Immature natural killer cell (primary cell): ENCODE measurements at places on chromosomes 5 and 9.

DNA sequence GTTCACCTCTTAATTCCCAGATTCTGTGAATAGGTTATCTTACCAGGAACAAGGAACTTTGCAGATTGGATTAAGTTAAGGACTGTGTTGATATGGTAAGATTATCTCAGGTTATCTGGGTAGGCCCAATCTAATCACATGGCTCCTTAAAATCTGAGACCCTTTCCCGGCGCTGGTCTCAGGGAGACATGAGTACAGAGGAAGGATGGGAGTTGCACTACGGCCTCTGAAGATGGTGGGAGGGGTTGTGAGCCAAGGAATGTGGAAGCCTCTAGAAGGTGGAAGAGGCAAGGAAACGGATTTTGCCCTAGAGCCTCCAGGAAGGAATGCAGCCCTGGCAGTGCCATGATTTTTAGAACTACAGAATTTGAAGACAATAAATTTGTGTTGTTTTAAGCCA is 95.1 kb downstream of the AK8 start:
- DNase-seq = no peak

GRCh38 chr5:127296321-127296720 is 5.7 kb downstream of the MEGF10 start:
- no peak for DNase-seq

DNA sequence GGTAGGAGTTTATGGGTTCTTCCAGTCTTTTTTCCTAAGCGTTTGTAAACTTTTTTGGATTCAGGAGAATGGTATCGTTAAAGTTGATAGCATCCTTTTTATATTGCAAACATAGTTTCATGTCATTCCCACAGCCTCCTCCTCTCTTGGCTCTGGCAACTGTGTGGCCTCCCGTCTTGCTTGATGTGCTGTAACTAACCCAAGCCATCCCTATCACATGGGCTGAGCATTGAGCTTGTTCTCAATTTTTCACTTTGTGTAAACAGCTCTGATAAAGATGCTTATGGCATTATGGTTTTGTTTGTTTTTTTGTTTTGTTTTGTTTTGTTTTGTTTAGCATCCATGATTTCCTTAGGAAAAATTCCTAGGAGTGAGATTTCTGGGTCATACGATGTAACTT is 4.6 kb downstream of the STKLD1 start:
- no peak for DNase-seq

- DNase-seq = no peak
These were observed 207.0 kb downstream of the DEPDC1B start for GRCh38 chr5:60492958-60493357.

GRCh38 chr9:95746408-95747180 is 128.9 kb upstream of the ERCC6L2 start:
- DNase-seq = no peak

GRCh38 chr9:127182901-127183746 is 60.7 kb upstream of the ANGPTL2 start:
- no peak for DNase-seq

GRCh38 chr9:76598981-76599380 is 140.0 kb downstream of the GCNT1 start:
- no peak for DNase-seq

DNA sequence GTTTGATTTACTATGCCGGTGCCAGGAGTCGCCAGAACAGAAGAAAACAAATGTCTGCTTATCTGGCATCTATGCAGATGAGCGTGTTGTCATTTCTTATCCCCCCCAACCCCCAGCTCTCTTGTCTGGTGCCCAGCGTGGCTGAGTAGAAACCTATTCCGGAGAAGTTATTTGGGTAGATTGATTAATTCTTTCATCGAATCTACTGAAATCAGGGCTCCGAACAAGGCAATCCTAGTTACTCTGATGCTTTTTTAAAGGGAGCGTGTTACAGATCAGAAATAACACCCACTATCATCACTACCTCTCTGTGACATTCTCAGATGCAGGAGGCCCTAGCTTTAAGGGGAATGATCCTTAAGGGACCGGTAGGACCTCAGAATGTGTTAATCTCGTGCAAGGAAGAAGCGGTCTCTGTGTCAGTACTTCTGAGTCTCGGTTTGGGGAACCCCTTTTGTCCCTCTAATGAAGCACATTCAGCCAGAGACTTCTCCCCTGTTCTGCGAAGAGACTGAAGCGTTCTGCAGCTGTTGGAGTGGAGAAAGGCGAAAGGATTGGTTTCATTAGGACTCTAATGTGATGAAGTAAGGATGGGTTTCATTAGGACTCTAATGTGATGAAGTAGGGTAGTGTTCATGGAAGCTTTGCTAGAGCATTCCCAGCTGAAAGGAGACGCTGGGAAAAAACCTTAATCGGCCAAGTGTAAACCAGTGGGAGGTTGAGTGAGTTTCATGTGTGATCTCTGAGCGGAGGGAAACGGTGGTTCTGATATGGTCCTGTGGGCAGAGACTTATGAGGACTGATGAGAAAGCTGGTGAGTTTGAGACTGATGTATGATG is 1.5 kb downstream of the PIP5K1B start:
- DNase-seq = no peak

DNA sequence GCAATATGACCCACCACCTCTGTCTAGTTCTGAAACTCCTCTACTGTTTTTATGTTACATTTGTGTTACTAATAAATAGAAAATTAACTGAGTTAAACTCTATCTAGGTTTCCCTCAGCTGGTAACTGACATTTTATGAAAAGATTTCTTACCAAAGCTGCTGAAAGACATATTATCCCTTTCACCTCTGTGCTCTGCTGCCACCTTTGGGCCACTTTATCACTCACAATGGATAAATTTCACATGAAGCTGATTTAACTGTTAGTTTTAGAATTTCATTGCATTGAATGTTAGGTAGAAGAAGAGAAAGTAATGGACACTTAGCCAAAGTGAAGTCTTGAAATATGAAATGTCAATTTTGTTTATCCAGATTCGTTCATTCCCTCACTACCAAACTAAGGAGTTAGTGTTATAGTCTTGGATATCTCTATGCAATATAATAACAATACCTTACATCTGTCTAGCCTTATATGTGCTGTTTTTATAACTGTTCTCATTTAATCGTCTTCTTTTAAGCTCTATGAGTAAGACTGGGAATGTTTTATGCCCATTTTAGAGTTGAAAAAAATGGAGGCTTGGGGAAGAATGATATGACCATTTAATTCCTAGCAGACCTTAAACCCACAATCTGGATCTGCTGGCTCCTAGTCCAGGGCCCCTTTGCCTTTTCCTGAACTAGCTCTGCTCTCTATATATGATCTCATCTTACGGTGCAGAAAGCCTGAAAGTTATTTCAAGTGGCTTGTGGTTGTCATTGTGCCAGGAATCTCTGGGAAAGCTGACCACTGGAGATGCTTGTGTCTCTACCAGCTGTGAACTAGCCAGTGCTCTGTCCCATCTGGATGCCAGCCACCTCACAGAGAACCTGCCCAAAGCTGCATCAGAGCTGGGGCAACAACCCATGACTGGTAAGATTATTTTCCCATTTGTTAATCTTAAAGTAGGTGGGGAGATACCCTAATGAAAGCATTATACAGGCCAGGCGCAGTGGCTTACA is 97.1 kb downstream of the GOLPH3 start:
- peak; percentile 25 for DNase-seq

- DNase-seq = no peak
These were observed 68.1 kb upstream of the ERCC6L2 start for GRCh38 chr9:95807326-95807947.

DNA sequence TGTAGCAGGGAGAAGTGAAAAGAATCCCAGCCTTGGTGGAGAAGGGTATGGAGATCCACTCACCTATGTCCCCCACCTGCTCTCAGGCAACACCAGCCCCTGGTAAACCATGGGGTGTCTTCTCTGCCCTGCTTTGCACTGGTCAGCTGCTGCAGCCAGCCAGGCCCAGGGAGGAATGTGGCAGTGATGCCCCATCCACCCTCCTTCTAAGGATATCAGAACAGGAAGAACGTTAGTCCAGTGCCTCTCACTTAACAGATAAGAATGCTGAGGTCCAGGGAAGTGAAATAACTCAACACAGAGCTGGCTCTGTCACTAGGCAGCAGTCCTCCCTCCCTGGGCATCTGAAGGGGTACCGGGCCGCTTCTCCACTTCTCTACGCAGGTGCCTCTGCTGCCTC is 9.7 kb upstream of the PPIC start:
- DNase-seq = no peak

GRCh38 chr5:107425541-107426031 is 245.2 kb downstream of the EFNA5 start:
- no peak for DNase-seq

GRCh38 chr5:15013654-15014463 is 142.3 kb upstream of the ANKH start:
- peak; percentile 27 for DNase-seq

DNA sequence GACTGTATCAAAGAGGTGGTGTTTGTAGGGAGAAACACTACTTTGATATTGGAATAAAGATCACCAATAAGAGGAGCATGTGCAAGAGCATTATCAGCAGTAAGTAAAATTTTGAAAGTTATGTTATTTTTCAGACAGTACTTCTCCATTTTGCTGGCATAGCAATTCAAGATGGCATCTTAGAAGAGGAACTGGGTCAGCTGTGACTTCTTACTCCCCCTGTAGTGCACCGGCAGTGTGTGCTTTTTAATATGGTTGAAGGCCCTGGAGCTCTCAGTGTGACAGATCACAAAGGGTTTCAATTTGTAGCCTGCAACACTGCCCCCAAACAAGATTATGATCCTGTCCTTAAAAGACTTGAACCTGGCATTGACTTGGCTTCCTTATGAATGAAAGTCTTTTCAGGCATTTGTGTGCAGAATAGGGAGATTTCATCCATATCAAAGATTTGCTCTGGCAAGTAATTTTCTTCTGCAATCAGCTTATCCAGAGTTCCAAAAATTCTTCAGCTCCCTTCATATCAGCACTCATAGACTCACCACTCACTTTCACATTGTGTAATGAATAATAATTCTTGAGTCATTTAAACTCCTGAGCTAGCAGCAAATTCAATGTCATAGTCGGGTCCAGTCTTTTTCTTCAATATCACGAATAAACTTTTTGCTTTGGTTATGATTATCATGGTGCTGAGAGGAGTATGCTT is 105.7 kb upstream of the MAMDC2 start:
- no peak for DNase-seq

DNA sequence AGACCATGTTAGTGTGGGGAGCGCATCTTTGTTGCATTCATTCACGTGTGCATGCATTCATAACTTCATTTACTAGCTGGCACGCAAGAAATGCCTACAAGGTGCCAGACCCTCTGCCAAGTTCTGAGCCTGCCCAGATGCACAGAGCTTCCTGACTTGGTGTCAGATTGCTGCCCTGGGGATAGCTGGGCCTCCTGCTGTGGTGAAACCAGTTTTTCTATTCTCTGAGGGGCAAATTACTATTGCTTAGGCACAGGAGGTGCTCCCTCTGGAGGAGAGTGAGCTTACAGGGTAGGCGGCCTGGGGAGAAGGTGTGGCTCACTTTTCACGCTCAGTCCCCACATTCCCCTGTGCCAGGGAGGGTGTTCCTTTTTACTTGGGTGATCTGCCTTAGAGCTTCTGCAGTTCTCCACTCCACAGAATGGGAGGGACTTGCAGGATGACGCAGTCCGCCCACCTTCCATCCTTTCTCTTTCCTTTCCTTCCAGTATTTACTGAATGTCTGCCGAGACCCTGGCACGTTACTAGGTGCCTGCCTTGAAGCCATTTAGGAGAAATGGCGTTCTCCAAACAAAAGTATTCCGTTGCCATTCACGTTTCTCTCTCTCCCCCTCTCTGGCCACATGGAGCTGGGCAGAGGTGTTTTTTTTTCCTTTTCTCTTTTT is 27.9 kb upstream of the CTNNA1 start:
- no peak for DNase-seq

- DNase-seq = no peak
These were observed 7.4 kb downstream of the CTNNA1 start for GRCh38 chr5:138760448-138761110.

DNA sequence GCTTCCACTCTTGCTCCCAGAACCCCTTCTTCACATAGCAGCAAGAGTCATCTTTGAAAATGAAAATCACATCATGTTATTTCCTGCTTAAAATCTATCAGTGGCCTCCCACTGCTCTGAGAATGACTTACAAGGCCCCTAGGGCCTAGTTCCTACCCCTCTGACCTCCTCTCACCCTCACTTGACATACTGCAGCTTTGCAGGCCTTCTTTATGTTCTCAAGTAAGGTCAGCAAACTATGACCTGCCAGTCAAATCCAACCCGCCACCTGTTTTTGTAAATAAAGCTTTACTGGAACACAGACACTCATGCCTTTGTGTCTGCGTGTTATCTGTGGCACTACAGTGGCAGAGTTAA is 185.7 kb downstream of the NR3C1 start:
- DNase-seq = no peak

DNA sequence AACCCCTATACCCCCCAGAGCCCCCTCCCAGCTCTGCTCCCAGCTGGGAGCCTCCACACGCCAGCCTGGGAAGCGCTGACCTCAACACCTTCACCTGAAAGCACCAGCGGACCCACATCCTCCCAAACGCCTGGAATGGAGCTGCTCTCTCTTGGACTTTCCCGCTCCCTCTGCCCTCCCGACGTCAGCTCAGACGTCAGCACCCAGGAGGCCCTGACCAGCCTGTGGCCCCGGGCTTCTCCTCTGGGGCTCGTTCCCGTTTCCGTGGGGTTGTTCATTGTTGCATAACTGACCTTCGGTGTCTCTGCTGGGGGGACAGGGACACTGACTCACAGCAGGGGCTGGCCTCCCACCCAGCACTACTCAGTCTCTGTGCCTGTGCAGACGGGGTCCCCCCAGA is 35.0 kb upstream of the SLC6A3 start:
- DNase-seq = no peak

DNA sequence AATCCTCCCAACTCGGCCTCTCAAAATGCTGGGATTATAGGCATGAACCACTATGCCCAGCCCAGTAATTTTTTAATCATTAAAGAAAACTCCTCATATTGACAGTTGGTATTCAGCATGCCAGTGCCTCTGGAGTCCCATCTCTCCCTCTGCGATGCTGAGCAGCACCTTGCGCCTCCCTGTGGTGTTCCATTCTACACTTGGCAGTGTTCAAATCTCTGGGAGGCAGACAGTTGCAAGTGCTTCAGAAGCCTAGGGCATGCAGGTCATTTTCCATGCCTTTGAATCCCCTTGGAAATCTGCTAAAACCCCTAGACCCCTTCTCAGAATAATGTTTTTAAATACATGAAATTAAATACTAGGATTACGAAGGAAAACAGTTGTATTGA is 41.3 kb downstream of the GARNL3 start:
- DNase-seq = no peak

- DNase-seq = no peak
These were observed 45.2 kb upstream of the ALDH1B1 start for GRCh38 chr9:38347271-38347671.

- no peak for DNase-seq
These were observed 408.7 kb upstream of the PIK3R1 start for GRCh38 chr5:67806654-67807438.
